ENCODE measurements at places on chromosomes 2 and 18.

GRCh38 chr18:21215490-21215889, 26.5 kb upstream of the GREB1L start:
- no peaks in the 10 kb centered on the region for H3K27me3 ChIP-seq
- peak; percentile 12 for DNase-seq
- H3K4me1 ChIP-seq = peaks cover 12% of the 10 kb centered on the region
- peak overlapping the region; percentile 61 for H3K27ac ChIP-seq
- no peaks in the 10 kb centered on the region for H3K36me3 ChIP-seq

DNA sequence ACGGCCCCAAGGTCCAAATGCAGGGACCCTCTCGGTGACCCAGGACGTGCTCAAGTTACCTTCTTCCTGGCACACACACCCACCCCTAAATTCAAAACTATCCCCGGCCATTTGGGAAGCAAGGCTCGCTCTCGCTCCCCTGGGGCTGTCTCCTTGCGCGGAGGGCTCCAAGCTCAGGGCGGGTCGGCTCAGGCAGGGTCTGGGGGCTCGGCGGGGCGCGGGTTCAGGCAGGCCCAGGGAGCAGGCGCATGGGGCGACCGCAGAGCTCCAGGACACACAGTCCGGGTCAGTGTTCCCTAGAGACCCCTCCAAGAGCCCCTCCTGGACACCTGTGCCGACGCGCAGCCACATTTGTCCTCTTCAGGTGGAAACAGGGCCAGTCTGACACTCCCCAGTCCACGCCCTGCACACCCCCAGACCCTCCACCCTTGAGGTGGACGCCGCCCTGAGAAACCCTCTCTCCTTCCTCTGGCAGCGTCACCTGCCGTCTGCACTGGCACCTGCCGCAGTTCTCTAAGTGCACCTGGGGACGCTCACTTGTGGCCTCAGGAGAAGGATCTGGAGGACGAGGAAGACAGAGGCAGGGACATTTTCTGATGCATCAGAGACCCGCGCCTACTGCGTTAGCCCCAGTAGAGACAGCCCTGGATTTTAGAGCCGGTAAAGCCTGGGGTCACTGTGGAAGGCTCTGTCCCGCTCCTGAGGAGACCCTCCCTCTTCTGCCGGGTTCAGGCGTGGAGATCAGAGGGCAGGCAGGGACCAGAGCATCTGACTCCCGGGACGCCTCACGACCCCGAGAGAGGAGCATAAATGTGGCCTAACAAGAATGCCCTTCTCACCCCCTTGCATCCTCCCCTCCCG, 138.8 kb downstream of the TWIST2 start:
- H3K4me3 ChIP-seq = no peak overlapping the region
- no peaks in the 10 kb centered on the region for H3K27me3 ChIP-seq
- peaks cover 23% of the 10 kb centered on the region for H3K4me1 ChIP-seq

DNA sequence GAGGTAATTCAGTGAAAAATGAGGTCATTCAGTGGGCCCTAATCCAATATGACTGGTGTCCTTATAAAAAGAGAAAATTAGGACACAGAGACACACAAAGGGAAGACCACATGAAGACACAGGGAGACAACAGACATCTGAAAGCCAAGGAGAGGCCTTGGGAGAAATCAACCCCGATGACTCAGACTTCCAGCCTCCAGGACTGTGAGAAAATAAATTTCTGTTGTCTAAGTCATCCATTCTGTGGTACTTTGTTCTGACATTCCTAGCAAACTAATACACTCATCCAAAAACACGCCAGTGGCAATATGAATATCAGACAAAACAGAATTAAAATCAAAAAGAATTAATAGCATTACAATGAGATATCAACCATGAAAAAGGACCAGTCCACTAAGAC, 303.7 kb downstream of the SS18 start:
- no peak overlapping the region for H3K27ac ChIP-seq
- H3K36me3 ChIP-seq = no peaks in the 10 kb centered on the region
- H3K4me1 ChIP-seq = no peaks in the 10 kb centered on the region

GRCh38 chr2:60504049-60504448, 49.4 kb downstream of the BCL11A start:
- H3K4me1 ChIP-seq = peaks cover 16% of the 10 kb centered on the region
- H3K4me3 ChIP-seq = no peak overlapping the region
- no peaks in the 10 kb centered on the region for H3K27me3 ChIP-seq
- no peak overlapping the region for H3K27ac ChIP-seq
- no peaks in the 10 kb centered on the region for H3K36me3 ChIP-seq
- no peak for DNase-seq

DNA sequence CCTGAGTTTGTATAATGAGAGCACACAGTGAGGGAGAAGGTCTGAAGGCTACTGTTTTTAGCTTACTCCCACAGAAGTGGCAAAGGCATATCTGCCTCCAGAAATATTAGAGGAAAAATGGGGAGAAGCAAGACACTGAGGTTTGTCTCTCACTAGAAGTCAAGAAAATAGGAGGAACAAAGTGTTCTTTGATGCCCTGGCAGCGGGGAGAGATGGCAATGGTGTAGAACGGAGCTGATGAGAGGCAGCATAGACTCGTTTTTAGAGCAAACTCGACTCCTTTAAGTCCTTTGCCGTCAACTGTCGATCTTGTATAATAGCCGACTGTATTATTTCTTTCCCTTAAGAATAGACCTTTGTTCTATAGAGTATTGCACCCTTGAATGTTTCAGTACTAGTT, 73.8 kb downstream of the ANKRD44 start:
- H3K36me3 ChIP-seq = no peaks in the 10 kb centered on the region
- peaks cover 10% of the 10 kb centered on the region for H3K4me1 ChIP-seq
- no peak overlapping the region for H3K4me3 ChIP-seq

- no peak overlapping the region for H3K4me3 ChIP-seq
- DNase-seq = no peak
- H3K27ac ChIP-seq = no peak overlapping the region
These were observed 672.6 kb downstream of the EPHA4 start for GRCh38 chr2:220899492-220899891.

DNA sequence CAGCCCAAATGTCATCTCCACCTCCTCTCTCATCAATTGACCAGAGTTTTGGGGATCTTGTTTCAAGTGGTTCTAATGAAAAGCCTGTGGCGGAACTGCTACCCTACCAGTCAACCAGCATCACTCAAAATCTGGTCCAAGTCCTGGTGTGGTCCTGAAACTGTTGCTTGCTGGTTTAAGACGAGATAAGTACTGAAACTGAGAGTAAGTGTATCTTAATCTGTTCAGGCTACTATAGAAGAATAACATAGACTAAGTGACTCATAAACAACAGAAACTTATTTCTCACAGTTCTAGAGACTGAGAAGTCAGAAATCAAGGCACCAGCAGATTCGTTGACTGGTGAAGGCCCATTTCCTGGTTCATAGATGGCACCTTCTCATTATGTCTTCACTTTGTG, 879 bp upstream of the GALNT5 start:
- no peaks in the 10 kb centered on the region for H3K36me3 ChIP-seq
- no peaks in the 10 kb centered on the region for H3K27me3 ChIP-seq
- H3K4me3 ChIP-seq = no peak overlapping the region
- DNase-seq = no peak

DNA sequence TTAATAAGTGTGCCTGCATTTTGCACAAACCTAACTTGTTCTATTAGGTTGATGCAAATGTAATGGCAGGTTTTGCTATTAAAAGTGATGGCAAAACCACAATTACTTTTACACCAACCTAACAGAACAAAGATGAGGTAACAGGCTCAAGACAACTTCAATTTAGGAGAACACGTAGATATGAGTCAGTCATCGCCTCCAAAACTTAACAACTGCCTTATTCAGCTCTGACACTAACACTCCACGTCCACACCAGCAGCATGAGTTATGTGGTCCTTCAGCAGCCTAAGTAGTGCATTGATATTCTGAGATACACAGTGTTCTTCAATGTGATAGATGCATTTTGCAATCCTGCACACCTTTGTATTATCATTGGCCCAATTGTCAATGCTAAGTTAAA, 1175.1 kb upstream of the ACVR2A start:
- no peak overlapping the region for H3K27ac ChIP-seq
- H3K4me1 ChIP-seq = no peaks in the 10 kb centered on the region
- H3K4me3 ChIP-seq = no peak overlapping the region
- H3K36me3 ChIP-seq = no peaks in the 10 kb centered on the region

DNA sequence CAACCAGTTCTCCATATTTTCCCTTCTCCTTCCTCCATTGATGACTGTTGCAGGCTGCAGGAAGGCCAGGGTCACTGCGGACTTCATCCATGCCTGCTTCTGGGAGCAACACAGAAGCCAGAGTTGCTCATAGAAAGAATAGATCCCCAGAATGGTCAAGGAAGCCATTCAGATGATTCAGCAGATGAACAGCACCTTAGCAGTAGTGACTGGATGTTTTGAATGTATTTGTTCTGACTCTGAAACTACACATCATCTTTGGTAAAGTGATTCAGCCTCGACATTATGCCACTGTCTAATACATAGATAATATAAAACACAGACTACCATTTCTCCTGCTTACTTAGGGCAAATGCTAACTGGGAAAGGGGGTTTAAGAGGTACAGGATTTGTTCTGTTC, 411.6 kb downstream of the RND3 start:
- no peak for DNase-seq
- no peaks in the 10 kb centered on the region for H3K4me1 ChIP-seq
- H3K27me3 ChIP-seq = no peaks in the 10 kb centered on the region
- no peak overlapping the region for H3K4me3 ChIP-seq

GRCh38 chr2:199348871-199349270, 108.9 kb downstream of the SATB2 start:
- H3K27ac ChIP-seq = no peak overlapping the region
- H3K4me1 ChIP-seq = no peaks in the 10 kb centered on the region
- H3K36me3 ChIP-seq = no peaks in the 10 kb centered on the region
- H3K4me3 ChIP-seq = no peak overlapping the region
- no peaks in the 10 kb centered on the region for H3K27me3 ChIP-seq
- no peak for DNase-seq

- no peaks in the 10 kb centered on the region for H3K4me1 ChIP-seq
- H3K27ac ChIP-seq = no peak overlapping the region
- H3K36me3 ChIP-seq = no peaks in the 10 kb centered on the region
- no peaks in the 10 kb centered on the region for H3K27me3 ChIP-seq
These were observed 11.8 kb downstream of the CEP68 start for GRCh38 chr2:65067806-65068553.

- DNase-seq = no peak
- H3K27me3 ChIP-seq = peaks cover 52% of the 10 kb centered on the region
- no peaks in the 10 kb centered on the region for H3K36me3 ChIP-seq
- peak overlapping the region; percentile 63 for H3K4me3 ChIP-seq
- peaks cover 4% of the 10 kb centered on the region for H3K4me1 ChIP-seq
These were observed 6.9 kb downstream of the SNORC start for GRCh38 chr2:232876978-232877441.

GRCh38 chr2:142642650-142643049, 234.8 kb upstream of the KYNU start:
- no peaks in the 10 kb centered on the region for H3K4me1 ChIP-seq
- no peaks in the 10 kb centered on the region for H3K27me3 ChIP-seq
- no peak for DNase-seq
- H3K36me3 ChIP-seq = no peaks in the 10 kb centered on the region
- H3K4me3 ChIP-seq = no peak overlapping the region
- H3K27ac ChIP-seq = no peak overlapping the region

GRCh38 chr18:58784601-58785137, 80.0 kb upstream of the ZNF532 start:
- peak; percentile 53 for DNase-seq
- peaks cover 28% of the 10 kb centered on the region for H3K4me1 ChIP-seq
- H3K36me3 ChIP-seq = no peaks in the 10 kb centered on the region
- no peaks in the 10 kb centered on the region for H3K27me3 ChIP-seq
- no peak overlapping the region for H3K4me3 ChIP-seq

DNA sequence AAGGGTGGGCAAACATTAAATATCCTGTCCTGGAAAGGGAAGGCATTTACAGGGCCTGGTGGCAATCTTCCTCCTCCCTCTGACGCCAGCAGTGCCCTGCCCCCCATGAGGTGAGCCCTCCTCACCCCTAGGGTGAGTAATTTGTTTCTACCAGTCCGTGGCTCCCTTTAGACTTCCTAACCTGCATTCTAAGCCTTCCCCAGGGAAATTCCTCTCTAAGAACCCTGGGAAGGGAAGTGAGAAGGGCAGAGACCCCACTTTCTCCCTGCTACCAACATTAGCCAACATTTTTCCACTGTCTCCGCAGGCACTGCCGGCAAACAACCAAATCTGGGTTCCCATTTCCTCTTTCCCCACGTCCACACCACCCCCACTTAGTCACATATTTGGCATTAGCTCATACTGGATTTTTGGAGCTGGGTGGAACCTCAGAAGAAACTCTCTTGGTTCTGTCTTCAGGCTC, 69.3 kb downstream of the NRP2 start:
- no peaks in the 10 kb centered on the region for H3K27me3 ChIP-seq
- no peak overlapping the region for H3K27ac ChIP-seq

DNA sequence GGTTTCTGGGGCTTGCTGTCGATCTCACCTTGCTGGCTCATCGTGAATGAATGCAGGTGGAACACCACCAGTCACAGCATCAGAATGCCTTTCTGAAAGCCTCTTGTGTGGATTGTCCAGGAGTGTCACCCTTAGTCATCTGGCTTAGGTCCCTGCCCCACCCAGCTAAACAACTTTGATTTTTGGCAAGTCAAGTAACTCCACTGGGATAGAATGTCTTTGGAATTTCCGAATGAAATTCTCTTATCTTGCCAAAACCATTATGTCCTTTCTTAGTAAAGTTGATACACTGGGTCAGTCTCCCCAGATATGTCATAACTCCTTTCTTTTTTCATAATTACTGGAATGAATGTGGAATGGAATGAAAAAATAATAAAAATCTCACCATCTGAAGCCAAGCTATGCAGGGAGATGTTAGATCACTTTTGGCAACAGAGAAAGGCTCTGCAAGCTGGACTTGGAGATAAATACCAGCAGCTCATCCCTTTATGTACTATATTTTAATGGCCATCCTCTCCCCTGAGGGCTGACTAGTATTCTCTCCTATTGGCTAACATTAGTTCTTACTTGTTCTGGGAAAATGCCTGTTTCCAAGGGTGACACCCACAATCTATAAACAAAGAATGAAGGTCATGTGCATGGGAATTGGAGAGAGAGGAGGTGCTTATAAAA, 35.4 kb downstream of the INSIG2 start:
- no peak for DNase-seq
- no peaks in the 10 kb centered on the region for H3K27me3 ChIP-seq
- H3K4me1 ChIP-seq = no peaks in the 10 kb centered on the region

- no peak overlapping the region for H3K4me3 ChIP-seq
- H3K36me3 ChIP-seq = no peaks in the 10 kb centered on the region
These were observed 51.1 kb downstream of the PLEKHM3 start for GRCh38 chr2:207974216-207974605.

Data from neural progenitor cell (in vitro differentiated cells).